ENCODE measurements at places on chromosomes 6 and 20. TPM values are rescaled to one million over a fixed set of nuclear protein-coding genes. Genes with fewer than 3 reads are reported as not detected.

SAMD5 gene
- total RNA-seq, result 0.58 TPM

WFDC10B gene
- not detected for total RNA-seq

PNLDC1 gene
- not detected for total RNA-seq

CST4 gene
- total RNA-seq, result not detected

ZC3H12D gene
- total RNA-seq, result 0.23 TPM

ZSCAN16 gene
- total RNA-seq, result 4.6 TPM

RPP21 gene
- 63.6 TPM for total RNA-seq

RFX6 gene
- total RNA-seq, result not detected

OR2H2 gene
- not detected for total RNA-seq

C6orf15 gene
- total RNA-seq, result not detected

CAGE1 gene
- total RNA-seq, result not detected

TMEM217 gene
- total RNA-seq, result 0.76 TPM

CTCFL gene
- total RNA-seq, result not detected

MUC22 gene
- not detected for total RNA-seq

CRIP3 gene
- not detected for total RNA-seq

HLA-C gene
- total RNA-seq, result 36.3 TPM

MKKS gene
- 19.8 TPM for total RNA-seq

FOXA2 gene
- 13.0 TPM for total RNA-seq

Data from A549 treated with ZK216348 at 1 μM for 4 hours (cell line).